Activated CD4-positive, alpha-beta T cell treated with anti-CD3 and anti-CD28 coated beads for 36 hours (primary cell): ENCODE measurements at places on chromosomes 12 and 14. TPM values are rescaled to one million over a fixed set of nuclear protein-coding genes. Genes with fewer than 3 reads are reported as not detected.

Gene MYL2
- not detected for total RNA-seq

Gene REP15
- total RNA-seq: not detected

DNA sequence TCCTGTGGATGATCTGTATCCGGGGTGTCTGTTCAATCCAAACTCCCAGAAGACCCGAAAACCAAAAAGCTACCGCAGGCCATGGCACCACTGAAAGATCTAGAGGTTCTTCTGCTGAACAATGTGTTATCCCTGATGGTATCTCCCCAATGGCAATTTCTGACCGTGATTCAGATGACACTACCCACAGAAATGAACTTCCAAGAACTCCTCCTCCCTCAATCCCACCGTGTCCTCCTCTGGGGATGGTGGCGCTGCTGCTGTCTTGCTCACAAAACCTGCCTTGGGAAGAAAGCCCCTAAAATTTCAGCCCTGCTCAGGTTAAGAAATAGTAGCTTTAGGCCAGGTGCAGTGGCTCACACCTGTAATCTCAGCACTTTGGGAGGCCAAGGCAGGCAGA is 7.8 kb downstream of the CRACR2A start:
- no peak for DNase-seq

- peak; percentile 24 for DNase-seq
Measured at GRCh38 chr12:132710043-132710404, 618 bp upstream of the PGAM5 start.

DNA sequence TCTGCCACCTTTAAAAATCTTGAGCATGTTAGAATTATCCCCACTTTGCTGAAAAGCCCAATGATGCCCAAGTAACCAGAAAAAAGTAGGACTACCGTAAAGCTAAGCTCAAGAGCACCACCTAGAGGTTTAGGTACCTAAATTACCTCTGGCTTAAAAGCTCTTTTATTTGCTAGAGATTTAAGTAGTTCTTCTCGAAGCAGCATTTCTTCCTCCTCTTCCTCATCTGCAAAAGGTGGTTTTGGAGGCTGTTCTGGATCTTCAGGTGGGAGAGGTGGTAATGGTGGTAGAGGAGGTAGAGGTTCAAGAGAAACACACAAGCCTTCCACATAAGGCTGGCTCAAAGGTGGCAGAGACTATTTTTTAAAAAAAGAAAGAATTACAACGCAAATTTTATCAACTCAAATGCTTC is 26.9 kb downstream of the ZFC3H1 start:
- no peak for DNase-seq

DNA sequence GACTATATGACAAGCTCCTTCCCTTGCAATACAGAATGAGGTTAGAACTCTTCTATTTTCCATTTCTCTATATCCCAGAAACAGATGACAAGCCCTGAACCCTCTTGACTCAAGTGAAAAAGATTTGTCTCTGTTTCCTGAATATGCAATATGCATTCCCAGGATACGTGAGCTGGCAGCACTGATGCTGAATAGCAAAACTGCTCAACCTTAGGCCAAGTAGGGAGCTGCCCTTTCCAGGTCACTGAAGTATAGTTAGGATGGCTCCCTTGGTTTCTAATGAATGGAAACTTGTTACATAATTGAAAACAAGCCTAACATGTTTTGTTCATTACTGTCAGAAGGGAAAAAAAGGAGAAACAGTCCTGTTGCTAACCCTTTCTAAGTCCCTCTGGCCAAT is 47.9 kb upstream of the PLEKHG7 start:
- no peak for DNase-seq

- no peak for DNase-seq
Measured at GRCh38 chr12:64682572-64683277, 72.4 kb downstream of the RASSF3 start.

DNA sequence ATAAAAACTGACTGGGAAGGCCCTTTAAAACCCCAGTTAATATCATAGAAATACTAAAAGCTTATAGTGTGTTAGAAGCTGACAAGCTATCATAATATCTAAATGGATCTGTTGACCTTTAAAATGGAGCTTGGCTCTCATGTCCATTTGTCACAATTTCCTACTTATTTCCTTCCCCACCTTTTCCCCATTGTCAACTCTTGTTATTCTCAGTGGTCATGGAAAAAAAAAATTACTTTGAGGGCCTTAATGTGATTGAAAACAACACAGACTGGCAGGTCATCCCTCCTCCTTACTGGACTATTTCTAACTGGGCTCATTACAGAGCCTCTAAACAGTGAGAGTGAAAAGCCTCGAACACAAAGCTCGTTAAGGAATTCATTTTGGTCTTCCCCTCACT is 13.7 kb upstream of the WNK1 start:
- no peak for DNase-seq

GRCh38 chr12:43325786-43326185 is 226.2 kb downstream of the ADAMTS20 start:
- DNase-seq: no peak

- no peak for DNase-seq
Measured at GRCh38 chr12:57739387-57739786, 845 bp upstream of the AGAP2 start.

DNA sequence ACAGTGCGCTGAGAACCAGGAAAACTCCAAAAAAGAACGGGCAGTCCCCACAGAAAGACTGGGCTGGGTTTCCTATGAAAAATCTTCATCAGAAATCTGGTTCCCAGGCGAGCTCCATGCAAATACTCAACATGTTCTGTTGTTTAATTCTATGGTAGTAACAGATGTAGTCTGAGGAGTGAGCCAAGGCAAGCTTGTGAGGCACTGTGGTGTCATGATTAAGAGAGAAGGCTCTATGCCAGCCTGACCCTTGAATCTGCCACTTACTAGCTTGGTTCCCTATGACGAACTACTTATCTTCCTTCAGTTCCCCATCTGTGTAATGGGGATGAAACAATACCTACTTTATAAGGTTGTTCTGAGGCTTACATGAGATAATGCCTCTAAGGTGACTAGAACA is 10.7 kb downstream of the POMT2 start:
- DNase-seq: no peak
